ENCODE measurements at places on chromosomes 1 and 21.

DNA sequence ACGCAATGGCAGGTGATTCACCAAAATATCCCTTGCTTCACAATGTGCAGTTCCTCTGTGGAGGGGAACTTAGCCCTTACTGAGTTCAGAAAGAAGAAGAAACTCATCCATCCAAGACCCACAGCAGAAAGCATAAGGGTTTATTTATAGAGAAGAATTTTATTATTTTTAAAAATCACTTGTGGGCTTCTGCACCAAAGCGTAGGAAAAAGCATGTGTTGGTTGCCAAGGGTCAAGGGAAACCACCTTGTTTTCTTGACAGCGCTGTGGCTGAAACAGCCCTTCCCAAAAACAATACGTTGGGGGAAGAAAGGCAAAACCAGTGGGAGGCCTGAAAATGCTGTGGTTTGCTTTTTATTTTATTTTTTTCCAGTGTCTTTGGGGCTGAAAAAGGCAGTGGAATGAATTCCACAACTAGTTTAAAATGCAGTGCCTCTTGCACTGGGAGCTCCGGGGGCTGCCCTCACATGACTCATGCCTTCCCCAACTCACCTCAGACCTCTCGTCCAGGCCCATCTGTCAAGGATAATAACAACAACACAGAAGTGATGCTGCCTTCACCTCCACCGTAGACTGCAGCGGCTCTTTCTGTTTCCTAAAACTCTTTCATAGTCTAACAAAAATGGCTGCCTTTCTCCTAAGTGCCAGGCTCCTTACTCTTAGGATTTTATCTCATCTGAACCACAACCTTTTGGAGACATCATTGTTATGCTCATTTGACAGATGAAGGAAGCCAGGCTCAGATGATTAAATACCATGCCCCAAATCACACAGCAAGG is 224.2 kb upstream of the JUN start:
- DNase-seq = no peak

DNA sequence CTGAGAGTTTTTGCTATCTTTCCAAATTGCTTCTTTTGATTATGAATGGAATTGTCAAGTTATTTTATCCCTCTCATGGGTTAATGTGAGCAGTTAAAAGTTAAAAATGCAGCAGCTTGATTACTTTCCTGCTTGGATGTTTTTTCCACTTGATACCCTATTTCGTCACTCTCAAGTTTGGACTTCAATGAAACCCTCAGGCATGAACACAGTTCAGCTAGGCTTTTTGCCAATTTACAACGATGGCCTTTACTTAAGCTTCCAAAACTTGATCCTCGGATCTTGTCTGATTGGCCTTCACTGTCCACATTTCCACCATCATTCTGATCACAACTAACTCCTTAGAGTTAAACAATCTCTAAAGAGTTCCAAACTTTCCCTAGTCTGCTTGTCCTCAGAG is 752.4 kb upstream of the PRMT6 start:
- no peak for DNase-seq

- DNase-seq = no peak
Observed at GRCh38 chr21:22725436-22725835, 1727.2 kb downstream of the NCAM2 start.

DNA sequence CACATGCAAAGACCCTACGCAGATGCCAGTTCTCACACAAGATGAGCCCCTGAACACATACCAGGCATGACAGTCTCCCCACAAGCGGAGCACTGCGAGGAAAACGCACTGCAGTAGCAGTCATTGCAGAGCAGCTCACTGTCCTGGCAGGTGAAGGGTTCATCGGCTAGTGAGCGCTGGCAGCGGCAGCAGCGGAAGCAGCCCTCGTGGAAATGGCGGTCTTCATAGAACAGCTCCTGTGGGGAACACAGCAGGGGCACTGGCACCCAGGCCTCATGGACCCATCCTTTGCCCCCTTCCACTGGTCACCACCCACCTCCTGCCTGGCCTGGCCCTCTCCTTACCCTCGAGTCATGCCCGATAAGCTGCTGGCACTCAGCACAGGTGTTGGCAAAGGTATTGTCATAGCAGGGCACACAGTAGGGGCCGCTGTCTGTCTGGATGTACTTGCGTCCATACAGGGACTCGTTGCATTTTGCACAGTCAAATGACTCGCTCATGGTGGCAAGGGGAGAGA is 6.3 kb downstream of the FHL3 start:
- no peak for DNase-seq

DNA sequence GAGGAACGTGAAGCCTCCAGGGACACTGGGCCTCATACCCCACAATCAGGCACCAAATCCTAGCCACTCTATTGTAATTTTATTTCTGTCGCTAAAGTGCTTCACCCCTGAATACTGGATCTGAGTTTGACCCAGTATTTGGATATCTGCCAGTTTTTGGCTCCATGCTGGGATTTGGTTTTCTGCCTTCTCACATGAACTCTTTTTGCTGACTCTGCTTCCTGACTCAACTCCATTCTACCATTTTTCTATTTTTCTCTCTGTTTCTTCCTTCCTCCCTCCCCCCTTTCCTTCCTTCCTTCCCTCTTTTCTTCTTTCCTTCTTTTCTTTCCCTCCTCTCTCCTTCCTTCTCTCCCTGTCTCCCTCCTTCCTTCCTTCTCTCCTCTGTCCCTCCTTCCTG is 151.3 kb upstream of the GJB5 start:
- DNase-seq = no peak

DNA sequence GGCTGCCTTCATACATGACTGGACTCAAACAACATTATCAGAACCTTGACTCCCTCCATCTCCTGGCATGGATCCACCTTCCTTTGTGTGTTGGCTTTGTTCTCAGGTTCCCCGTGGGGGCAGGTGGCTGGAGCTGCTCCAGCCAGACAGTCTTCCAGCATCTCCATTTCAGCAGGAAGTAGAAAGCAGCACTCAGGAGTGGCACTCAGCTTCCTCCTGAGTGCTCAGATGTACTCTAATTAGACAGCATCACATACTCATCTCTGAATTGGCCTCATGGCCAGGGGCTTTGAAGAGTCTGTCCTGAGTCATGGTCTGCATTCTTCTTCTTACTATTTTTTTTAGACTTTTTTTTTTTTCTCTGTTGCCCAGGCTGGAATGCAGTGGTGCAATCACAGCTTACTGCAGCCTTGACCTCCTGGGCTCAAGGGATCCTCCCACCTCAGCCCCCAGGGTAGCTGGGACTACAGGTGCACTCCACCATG is 27.9 kb downstream of the OVAAL start:
- no peak for DNase-seq

GRCh38 chr1:109252893-109253802 is 3.8 kb downstream of the CELSR2 start:
- DNase-seq = no peak

- peak; percentile 43 for DNase-seq
Observed at GRCh38 chr1:18644973-18645746, 14.5 kb downstream of the PAX7 start.

DNA sequence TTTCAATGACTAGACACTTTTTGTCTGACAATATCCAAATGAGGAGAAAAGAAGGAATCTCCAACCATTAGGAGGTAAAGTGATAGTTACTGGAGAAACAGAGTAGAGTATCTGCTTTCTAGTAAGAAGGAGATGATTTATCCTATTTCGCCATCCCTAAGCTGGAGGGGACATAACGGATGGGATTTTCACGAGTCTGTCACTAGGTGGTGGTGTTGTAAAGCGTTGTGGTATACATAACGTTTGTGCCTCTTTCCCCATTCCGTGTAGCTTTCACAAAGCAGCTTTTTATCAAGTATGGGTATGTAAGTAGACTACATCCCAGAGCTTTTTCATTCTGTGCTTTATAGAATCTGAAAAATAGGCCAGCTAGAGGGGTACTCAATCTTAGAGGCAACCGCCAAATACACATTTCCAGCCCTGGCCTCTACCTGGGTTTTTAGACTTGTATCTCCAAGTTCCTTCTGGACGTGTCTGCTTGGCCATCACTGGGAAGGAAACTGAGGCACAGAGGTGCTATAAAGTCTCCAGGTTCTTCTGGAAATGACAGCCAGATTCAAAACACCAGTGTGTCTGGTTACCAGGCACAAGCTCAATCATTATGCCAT is 33.3 kb upstream of the FAM3B start:
- peak; percentile 35 for DNase-seq

GRCh38 chr1:151001602-151002001 is 5.1 kb downstream of the MINDY1 start:
- DNase-seq = no peak

- no peak for DNase-seq
Observed at GRCh38 chr1:201014816-201015200, 8.7 kb downstream of the KIF21B start.

DNA sequence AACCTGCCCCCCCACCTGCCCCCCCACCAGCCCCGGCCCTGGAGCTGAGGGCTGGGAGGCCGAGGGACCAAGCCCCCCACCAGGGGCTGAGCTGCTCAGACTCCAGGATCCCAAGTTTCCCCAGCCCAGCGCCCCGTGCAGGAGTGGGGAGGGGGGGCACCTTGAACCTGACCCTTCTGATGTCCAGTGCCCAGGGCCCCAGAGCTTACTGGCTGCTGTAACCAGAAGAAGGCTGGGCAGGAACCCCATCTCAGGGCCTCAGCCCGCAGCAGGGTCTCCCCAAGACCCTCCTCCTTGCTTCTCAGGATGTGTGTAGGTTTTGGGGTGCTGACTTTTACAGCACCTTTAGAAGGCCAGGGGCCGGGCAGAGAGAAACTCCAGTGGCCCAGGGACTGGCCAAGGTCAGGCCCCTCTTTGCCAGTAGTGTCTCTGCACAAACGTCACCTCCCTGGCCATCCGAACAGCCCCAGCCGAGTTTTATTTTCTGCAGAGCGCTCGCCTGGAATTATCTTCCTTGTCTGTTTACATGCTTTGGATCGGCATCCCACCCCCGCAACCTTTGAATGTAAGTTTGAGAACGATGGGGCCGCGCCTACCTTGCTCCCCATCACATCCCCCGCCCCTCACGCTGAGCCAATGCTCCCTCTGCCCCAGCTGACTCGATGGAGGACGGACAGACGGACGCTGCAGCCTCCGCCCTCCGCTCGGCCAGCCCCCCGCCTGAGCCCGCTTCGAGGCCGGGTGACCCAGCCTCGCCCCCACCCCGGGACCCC is 70.1 kb upstream of the CASZ1 start:
- DNase-seq = no peak

DNA sequence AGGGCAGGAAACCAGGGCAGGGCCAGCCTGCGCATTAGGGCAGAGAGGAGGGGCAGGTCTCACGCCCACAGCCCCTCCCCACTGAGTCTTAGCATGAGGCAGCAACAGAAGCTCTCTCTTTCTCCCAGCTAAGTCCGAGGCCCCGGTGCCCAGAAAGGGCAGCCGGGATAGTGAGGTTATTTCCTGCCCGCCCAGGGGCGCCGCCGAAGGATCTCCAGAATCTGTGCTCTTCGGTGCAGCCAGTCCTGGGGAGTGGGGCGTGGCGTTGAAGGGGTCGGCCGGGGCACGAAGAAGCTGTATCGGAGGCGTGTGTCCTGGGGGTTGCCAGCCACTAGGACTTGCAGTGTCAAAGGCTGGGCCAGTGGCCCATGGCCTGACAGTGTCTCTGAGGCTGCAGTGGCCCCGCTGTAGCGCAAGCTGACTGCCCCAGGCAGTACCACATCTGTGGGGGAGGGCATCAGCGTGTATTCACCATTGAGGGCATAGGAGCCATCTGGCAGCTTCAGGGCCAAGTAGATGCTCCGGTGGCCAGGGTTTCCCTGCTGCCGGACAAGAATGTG is 7.8 kb downstream of the ADAMTS4 start:
- no peak for DNase-seq
